Gastroesophageal sphincter (tissue), 4 donors: ENCODE measurements at places on chromosomes 11 and 22. TPM values are rescaled to one million over a fixed set of nuclear protein-coding genes. Genes with fewer than 3 reads are reported as not detected.
A peak's percentile ranks its signal among the peaks of the same experiment; 100 is the strongest.

VEGFB gene
- total RNA-seq, result 152 TPM

OR2D2 gene
- not detected for total RNA-seq

DRD2 gene
- total RNA-seq, result 0.35 TPM

GLB1L2 gene
- 7.6 TPM for total RNA-seq

- peak; percentile 28 for ATAC-seq
Measured at GRCh38 chr11:111512296-111513239, at the start of gene BTG4. TSS of gene BTG4 (minus strand) at chr11:111512386. CDS start at chr11:111498776, 13,610 bp downstream.

DNA sequence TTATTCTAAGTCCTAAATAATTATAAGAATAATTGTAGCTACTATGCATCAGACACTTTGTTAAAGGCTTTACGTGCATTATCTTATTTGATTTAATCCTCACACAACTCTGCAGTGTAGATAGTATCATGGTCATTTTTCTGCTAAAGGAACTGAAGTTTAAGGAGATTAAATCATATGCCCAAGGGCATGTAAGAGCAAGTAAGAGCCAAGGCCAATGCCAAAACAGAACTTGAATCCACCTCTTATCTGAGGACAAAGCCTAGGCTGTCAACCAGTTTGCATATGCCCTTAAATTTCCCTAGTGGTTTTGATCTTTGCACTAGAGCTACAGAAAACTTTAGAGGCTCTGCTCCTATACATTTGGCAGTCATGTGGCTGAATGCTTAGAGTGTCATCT, 65.6 kb upstream of the OR5AK2 start:
- ATAC-seq, result no peak

- ATAC-seq, result no peak
Measured at GRCh38 chr11:103807806-103808205, 228.6 kb upstream of the DDI1 start.

- no peak for ATAC-seq
Measured at GRCh38 chr11:19929147-19929546, 216.5 kb downstream of the NAV2 start.
